ENCODE measurements at places on chromosomes 5 and 9. TPM values are rescaled to one million over a fixed set of nuclear protein-coding genes. Genes with fewer than 3 reads are reported as not detected.

Gene IFNK
- not detected for total RNA-seq

Gene TAF11L10
- total RNA-seq = not detected

Gene PPP3R2
- total RNA-seq = not detected

DNA sequence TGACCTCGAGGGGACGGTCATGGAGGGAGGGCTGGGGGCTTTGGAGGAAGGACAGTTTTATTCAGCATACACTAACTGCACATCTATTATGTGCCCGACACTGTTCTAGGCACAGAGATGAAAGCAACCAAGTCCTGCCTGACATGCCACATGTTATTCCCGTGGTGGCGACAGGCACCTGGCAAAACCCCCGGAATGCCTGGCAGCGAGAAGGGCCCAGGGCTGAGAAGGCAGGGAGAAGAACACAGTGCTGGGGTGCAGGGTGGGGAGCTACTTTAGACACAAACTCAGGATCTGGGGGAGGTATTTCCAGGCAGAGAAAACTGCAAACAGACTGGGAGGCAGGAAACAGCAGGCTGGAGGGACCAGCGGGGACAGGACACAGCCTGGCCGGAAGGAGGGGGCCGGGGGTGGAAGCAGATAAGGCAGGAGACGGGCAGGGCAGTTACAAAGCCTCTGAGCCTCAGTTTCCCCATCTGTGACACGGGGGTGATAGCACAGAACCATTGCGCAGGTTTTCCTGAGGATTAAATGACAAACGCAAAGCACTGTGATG lies 77.7 kb downstream of the STK10 start:
- DNase-seq = no peak

DNA sequence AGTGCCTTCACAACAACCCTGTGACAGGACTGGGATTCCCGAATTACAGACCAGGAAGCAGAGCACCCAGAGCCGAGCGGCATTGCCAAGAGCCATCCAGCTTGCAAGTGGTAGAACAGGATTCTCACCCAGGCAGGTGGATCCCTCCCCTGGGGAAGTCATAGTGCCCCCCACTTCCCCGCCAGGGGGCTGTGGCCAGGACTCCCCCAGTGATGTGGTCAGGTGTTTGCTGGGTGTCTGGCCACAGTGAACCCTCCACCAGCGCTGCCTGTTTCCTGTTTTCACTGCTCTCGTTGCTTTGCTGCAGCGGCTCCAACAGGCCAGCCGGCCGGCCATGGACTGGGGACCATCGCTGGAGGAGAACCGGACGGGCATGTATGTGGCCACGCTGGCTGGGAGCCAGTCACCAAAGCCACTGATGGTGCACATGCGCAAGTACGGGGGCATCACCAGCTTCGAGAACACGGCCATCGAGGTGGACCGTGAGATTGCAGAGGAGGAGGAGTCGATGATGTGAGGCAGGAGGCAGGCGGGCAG lies 19.3 kb downstream of the SLC6A7 start:
- DNase-seq = peak; percentile 76

DNA sequence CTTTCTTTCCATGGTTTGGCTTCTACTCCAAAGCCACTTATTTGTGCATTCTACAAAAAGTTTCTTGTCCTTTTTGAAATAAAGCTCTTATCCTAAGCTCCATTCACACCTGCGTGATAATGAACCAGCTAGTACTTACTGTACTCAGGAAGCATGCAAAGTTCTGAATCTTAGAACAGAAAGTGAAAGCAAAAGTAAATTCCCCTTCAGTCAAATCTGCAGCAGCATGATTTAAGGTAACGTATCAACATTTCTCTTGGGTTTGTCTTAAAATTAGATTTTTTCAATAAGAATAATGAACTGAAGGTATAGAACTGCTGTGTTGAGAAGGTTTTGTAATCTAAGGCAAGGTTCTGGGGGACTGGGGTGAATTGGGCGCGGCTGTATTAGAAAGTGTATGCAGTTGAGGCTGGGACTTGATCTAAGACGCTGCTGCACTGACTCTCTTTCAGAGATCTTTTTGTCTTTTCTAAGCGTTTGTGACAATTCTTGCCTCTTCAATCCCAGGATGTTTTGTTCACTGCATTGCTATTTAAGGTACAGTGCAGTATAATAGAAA lies at the start of gene ERAP2:
Gene ERAP2, plus strand, starts transcription at position 209 of the 559 bp plus-strand sequence. CDS start 3,186 bp downstream, outside the sequence.
- no peak for DNase-seq

All from ureter (tissue), 1 donor.